ENCODE measurements at places on chromosomes 3 and 15.

GRCh38 chr15:66786708-66787488 is 84.9 kb downstream of the SMAD6 start:
- no peak for DNase-seq

DNA sequence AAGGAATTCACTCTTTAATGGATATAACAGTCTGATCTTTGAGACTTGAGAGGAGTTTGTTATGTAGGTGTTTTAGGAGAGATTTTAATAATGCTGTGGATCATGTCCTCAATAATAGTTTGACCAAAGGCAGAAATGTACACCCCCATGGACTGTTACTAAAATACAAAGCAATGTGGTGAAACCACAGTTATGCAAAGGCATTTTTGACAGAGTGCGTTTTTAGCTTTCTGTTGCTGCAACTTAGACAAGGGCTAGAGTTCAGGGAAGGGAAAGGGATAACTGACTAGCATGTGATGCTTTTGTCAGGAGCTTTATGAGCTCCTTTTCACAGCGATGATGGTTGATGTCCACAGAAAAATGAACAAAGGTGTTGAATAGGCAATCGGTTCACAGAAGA is 3.6 kb upstream of the STARD5 start:
- DNase-seq: no peak

GRCh38 chr15:83278191-83278590 is 6.3 kb downstream of the BNC1 start:
- DNase-seq: no peak

DNA sequence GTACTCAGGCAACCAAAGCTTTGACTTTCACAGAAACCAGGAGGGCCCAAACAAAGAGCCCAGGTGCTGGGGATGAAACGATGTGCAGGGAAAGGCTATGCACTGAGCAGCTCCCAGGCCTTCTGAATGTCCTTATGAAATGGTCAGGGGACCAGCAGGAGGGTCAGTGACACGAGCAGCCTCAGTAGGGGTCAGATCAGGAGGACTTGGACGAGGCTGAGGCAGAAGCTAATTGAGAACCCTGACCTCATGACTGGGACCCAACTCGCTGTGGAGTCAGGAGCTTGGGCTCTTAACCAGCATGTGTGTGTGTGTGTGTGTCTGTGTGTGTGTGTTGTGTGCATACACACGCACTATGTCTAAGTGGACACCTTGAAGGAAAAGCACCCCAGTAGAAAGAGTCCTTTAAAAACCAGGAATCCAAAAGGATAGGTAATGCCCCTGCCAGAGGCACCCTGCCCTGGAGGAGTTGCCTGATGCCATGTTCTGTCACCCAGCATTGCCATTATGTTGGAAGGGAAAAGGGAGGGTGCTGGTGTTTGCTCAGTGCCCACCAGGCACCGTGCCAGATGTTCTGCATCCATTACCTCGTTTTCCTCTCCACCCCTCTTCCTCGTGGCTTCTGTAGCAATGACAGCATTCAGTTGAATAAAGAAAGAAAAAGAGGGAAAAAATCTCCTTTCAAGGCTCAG is 50.9 kb downstream of the CORO2B start:
- no peak for DNase-seq

GRCh38 chr3:143348486-143349327 is 229.1 kb downstream of the CHST2 start:
- DNase-seq: no peak

DNA sequence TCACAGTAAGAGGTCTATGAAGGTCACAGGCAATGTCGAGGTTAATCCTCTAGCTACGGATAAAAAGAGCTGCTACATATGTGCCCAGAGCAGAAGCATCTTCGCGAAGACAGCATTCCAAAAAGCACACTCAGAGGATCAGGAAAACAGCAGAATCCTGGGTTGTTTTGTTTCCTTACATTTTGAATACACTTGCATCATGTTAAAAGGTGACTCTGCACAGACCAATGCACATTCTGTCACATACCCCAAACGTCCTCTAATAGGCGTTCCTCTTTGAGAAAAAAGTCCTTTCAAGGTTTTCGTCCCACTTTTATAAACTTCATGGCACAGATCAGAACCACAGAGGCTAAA is 52.7 kb downstream of the VGLL4 start:
- no peak for DNase-seq

DNA sequence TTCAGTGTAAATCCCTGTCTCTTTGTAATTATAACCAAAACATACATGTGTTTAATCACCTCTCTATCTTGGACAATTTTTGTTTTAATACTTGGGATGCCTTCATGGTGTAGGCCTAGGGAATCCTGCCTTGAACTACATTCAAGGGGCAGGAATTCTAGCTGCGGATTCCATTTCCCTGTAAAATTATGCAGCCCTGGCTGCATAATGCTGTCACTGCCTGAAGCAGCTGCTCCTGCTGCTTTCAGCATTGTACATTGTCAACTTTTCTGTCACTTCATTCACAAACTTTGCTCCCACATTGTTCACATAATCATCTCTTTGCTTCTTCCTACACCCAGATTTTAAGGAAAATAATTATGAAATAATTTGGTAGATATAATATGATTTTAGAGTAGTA is 638.7 kb downstream of the RBMS3 start:
- DNase-seq: no peak

DNA sequence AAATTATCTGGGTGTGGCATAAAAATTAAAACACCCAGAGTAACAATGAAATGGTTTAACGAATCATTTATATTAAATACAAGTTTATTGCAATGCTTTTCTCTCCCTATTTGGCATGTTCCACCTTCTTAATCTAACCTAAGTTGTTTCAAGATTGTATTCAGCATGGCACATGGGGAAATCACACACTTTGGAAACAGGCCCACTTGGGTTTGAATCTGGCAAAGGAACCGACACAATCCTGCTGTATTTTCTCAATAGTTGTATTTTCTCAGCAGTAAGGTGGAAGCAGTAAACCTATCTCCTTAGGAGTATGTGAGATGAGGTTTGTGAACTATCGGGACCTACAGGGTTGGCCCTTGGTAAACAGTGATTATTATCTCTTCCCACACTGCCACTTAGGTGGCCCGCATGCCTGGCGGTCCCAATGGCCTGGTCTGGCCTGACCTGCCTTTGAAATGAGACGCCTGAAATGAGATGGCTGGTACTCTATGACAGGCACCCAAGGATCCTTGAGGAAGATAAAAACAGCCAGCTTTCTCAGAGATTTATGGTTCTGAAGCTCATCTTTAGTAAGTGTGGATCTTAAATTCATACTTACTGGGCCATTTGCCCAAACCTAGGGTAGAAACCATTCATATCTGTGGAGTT is 45.3 kb upstream of the VILL start:
- no peak for DNase-seq

GRCh38 chr3:44032487-44032886 is 209.2 kb upstream of the TOPAZ1 start:
- DNase-seq: no peak

DNA sequence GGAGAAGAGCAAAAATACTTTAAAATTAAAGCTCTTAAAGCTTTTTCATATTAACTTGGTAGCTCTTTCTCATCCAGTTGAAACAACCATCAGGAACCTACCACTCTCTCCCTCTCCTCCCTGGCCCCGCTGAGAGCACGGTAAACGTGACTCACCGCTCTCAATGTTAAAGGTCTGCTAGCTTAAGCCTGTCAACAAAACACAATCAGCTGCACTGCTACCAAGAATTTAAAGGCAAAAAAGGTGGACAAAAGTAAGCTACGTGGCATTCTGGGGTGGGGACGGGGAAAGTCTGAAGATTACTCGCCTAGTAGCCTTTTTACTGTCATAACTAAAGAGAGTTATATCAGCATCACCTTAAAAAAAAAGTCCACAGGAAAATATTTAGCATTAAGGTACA is 8.4 kb upstream of the GP5 start:
- DNase-seq: no peak

DNA sequence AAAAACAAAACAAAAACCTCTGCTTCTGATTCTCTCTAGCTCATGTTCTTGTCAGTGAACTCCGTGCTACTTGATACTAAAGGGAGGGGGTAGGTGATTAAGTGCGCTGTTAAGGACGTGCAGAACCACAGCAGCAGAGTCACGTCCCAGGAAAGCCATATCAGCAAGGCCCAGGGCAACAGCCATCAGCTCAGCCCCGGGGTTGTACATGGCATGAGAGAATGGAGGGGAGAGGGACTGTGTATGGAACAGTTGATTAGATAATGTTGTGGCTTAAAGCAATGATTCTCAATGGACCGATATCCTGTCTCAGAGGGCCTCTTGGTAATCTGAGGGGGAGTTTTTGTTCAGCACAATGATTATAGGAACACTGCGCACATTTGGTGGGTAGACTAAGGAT is 27.6 kb downstream of the C2CD4A start:
- DNase-seq: no peak

- peak; percentile 84 for DNase-seq
These were observed at the start of gene PODXL2 for GRCh38 chr3:127628788-127629466. PODXL2 (plus strand) TSS chr3:127629185; CDS start chr3:127629220, 35 bp downstream.

DNA sequence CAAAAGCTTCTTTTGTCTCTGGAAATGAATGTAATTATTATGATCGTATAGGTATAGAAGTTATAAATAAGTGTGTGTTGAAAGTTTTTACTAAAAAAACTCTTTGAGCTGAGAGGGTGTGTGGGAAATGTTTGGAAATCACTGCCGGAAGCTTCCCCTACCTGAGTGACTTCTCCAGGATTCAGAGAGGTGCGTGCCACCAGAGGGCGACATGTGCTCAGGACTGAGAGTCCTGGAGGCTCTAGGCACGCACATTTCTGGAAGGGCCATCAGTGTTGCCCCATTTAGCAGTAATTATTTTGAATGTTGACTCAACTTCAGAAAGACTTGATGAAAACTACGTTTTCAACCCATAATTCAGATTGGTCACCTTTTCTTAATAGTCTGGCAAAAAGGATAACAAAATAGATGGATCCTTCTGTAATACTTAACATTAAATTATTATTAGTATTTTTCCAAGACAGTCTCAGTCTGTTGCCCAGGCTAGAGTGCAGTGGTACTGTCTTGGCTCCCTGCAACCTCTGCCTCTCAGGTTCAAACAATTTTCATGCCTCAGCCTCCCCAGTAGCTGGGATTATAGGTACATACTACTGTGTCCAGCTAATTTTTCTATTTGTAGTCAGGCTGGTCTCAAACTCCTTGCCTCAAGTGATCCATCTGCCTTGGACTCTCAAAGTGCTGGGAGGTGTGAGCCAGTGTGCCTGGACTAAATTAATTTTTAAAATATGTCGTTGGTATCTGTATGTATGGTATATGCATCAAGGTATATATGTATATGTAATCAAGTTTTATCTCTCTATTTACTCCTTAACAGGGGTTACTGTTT is 34.5 kb downstream of the GPR171 start:
- peak; percentile 93 for DNase-seq

- DNase-seq: no peak
These were observed 11.7 kb downstream of the CTXND1 start for GRCh38 chr15:80240276-80240675.

DNA sequence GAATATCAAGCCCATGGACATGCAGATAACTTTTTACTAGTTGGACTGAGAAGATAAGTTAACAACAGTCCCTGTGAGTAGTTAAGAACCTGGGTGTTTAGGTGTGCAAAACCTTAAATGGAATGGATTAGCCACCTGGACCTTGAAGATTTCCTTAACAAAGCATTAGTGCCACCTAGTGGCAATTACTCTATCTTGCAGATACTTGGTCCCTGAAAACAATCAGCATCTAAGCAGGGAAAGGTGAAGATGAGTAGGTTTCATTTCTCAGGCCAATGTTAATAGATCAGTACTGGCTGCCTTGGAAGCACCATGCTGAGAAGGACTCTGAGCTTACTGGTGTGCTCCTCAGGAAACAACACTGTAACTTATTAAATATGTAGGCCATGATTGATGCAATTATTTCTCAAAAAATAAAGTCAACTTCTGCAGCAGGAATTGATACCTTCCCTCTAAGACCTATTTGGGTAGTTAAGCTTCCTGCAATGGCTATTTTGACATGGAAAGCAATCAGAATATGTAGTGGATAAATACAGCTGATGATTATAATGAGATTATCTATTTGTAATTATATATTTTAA is 329.4 kb downstream of the TBC1D5 start:
- no peak for DNase-seq

- DNase-seq: peak; percentile 19
These were observed 6.0 kb upstream of the GATA2 start for GRCh38 chr3:128498901-128499530.

GRCh38 chr3:107897471-107898061 is 193.3 kb downstream of the CD47 start:
- DNase-seq: no peak

- DNase-seq: no peak
These were observed 8.4 kb downstream of the RAB6B start for GRCh38 chr3:133887074-133887802.

- DNase-seq: no peak
These were observed 61.8 kb upstream of the CMSS1 start for GRCh38 chr3:99755831-99756230.

- peak; percentile 79 for DNase-seq
These were observed 103.1 kb downstream of the KLHL25 start for GRCh38 chr15:85691350-85692240.

DNA sequence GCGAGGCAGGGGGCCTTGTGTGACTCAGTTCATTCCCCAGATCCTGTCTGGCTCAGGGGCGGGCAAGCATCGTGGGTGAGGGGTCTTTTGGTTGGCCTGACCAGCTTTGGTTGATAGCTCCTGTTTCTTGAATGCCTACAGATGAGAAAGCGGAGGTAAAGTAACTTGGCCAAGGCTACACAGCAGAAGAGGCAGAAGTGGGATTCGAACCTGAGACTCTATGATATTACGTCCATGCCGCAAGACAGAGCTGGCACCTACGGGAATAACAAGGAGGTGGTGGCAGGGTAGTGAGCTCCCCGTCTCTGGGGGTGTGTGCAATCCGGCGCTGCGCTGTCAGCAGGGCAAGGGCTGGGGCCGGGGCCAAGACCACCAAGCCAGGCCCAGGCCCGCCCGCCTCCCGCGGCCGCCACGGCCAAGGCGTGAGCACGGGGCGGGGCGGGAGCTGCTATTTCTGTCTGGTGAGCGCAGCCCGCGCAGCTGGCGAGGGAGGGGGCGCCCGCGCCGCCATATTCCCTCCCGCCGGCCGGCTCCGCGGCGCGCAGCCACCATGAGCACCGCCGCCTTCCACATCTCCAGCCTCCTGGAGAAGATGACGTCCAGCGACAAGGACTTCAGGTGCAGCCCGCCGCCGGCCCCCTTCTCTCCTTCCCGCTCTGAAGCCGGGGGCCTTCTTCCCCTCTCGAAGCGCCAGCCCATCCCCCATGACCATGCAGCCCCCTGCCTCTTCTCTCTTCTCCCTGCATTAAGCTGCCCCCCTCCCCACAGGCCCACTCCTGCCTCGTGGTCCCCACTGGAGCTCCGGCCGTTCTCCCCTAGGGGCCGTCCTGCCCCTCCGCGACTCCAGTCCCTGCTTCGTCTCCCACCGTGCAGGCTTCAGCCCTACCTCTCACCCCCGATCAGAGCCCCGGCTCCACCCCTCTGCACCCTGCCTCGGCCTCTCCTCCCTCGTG is at the start of gene CAND2:
Gene CAND2 (plus strand): TSS at position 510 of the 953 bp plus-strand sequence. CDS start 41 bp downstream, at position 551.
- peak; percentile 80 for DNase-seq

GRCh38 chr15:59247364-59247763 is 40.7 kb downstream of the LDHAL6B start:
- no peak for DNase-seq
